ENCODE measurements at places on chromosomes 11 and 22.
A peak's percentile ranks its signal among the peaks of the same experiment; 100 is the strongest.

- DNase-seq, result no peak
Measured at GRCh38 chr22:19210188-19210587, 31.7 kb upstream of the SLC25A1 start.

- no peak for DNase-seq
Measured at GRCh38 chr11:118258410-118258809, 5.7 kb downstream of the MPZL2 start.

DNA sequence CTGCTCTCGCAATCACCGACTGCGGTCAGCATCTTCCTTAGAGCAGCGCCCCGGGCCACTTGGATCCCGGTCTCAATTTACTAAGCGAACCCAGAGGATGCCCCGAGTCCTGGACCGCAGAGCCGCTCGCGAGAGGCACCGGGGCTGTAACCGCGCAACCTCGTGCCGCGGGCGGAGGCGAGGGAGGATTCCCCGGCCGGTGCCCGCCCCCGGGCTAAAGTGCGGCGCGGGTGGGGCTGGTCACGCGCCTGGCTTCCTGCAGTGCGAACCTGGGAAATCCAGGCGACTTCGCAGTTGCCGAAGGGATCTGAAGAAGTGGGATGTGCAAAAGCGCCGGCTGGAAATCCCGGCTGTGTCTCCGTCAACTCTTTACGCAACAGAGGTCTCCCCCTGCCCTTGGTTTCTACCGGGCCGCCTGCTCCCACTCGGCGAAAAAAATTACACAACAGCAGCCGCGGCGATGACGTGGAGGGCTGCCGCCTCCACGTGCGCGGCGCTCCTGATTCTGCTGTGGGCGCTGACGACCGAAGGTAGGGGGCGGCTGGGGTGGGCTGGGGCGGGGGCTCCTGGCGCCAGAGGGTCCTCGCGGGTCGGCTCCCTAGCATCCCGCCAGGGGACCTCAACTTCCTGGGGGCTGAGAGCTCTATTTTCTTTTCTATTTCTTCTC is at the start of gene NCR3LG1:
NCR3LG1 (plus strand) TSS at position 291 of the 667 bp plus-strand sequence; CDS start at position 461, 170 bp downstream.
- peak; percentile 11 for DNase-seq

DNA sequence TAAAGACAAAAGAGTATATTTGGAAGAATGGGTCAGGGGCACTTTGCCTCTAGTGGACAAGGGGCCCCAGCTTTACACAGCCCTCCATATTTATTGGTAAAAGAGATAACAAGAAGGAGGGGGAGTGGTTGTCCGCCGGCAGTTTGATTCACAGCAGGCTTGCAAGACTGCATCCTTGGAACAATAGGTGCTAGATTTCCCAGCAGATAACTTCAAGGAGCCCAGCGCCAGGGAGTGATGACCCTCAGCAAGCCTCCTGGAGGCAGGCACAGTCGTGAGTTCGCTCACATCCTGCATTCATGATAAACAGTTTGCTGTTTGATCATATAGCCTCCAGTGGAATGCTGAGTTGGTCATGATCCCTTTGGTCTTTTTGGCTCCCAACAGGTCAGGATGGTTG is 67.8 kb upstream of the INCENP start:
- no peak for DNase-seq

- DNase-seq, result no peak
Measured at GRCh38 chr11:76689313-76690260, 19.0 kb upstream of the LRRC32 start.

GRCh38 chr11:124753205-124753604 is 1.1 kb upstream of the VSIG2 start:
- no peak for DNase-seq

DNA sequence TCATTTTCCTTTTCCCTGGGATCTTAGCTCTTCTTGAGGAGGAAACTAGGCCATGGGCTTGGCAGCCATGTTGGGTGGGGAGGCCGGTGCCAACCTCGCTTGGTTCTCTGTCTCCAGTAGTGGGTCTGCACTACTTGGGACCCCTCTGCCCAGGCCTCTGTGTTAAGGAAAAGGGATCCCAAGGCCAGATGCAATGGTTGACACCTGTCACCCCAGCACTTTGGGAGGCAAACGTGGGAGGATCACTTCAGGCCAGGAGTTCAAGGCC is 1.9 kb upstream of the ZDHHC8 start:
- no peak for DNase-seq

DNA sequence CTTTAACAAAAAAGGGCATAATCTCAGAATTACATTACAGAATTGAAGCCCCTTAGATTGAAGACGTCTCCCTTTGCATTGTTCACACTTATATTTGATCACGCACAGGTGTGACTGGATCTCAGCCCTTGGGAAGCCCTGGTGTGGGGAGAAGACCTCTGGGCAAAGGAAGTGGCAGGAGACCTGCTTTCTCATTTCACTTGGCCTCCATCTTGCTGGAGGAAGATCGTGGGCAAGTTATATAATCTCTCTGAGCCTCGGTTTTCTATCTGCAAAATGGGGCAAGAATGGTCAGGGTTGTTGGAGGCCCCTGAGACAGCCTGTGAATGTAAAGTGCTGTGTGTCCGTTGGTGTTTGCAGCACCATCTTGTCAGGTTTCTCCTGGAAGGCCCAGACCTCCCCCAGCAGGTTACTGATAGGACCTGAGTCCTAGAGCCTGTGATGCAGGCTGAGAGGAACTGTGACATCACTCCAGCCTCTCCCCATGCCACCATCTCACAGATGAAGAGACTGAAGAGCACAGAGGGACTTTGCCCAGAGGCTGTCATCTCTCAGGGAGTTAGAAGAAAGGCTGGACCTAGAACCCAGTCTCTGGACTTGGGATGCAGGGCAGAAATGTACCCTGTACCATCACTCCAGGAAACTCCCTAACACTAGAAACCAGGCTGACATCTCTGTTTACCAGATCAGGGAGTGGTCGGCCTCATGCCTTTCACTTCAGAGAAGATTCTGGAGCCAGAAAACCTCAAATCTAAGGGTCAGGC is 1.1 kb upstream of the APOA1 start:
- DNase-seq, result no peak

DNA sequence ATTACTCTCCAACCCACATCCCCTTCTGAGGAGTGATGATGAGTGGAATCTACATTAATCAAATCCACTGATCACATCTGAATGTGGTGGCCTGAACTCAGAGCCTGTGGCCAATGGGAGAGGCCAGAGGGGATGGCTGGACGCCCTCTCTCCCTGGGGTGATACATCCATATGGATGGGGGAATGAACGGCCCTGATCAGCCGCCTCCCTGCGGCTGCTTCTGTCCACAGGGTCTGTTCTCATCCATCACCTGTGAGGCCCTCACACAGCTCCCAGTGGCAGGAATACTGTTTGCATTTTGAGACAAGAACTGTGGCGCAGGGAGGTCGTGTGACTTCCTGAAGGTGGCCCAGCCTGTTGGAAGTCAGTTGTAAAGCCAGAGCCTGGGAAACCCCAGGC is 78.3 kb upstream of the SHISAL1 start:
- no peak for DNase-seq

DNA sequence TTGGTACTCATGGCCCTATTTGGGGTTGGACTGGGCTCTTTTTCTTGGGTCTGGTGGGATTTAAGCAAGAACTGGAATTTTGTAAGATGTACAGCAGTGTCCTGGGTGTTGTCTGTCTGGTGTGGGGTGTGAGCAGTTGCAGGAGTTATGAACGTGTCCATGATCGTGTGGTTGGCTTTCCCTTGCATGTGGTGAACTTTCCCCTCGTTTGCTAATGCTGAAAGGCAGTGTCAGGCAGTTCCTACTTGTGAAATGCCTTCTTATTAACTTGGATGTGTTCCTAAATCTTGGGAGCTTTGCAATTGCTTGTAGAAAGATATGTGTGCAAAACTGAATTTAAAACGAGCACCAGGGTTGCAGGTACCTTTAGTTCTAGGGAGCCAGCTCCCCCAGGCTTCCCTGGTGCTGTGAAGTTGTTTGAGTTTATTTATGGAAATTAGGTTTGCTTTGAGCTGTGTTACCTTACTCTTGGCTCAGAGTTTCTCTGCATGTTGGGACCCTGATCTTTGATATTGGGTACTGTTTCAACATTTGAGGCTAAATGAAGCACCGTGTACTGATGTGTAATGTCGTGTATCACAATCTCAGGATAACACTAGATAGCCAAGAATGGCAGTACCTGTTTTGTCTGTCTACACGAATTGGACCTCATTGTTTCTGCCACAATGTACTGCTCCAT is 35.8 kb upstream of the HSD17B12 start:
- DNase-seq, result no peak

DNA sequence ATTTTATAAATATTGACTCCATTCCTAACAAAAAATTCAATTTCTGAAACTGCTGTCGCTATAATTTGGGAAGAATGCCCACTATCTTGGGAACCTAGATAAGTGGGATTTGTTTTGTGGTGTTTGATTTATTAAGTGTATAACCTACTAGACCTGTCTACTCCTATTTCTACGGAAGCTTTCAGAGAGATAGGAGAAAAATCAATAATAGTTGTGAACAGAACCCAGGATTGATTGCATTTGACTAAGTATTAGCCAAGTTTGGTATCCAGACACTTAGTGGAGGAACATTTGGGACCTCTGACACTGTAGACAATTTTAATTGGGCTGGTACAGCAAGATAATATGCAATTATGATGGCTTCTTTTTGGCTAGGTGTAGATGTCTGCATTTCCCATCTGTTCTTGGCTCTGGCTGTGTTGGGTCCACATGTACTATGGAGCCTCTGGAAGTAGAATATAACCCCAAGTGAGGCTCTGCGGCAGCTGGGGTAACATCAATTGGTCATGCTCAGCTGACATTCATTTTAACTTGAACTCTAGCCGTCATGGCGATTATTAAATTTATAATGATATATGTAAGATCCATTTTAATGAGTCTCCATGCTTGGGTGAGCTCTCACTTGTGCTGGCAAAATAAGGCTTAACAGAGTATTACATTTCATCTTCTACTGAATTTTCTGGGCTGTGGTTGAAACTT is 111.5 kb upstream of the E2F8 start:
- DNase-seq, result no peak
